ENCODE measurements at places on chromosomes 11 and 22.

DNA sequence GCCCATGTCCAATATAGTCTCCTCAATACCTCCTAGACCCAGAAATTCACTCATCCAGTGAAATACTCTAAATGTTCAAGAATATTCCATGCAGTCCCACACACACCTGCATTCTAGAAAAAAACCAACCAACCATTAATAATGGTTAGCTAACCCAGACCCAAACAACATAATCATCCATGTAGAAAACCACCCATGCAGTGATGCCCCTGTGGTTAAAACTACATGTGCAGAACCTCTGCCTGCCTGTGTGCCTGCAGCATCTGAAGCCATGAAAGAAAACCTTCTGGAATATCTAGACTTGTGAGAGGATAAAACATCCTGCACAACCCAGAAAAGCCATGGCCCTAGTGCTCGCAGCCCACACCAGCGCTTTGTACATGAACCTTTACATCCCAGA lies 47.8 kb downstream of the SLC22A12 start:
- no peak for DNase-seq

- no peak for DNase-seq
Measured at GRCh38 chr22:47090591-47091245, 328.3 kb downstream of the TBC1D22A start.

DNA sequence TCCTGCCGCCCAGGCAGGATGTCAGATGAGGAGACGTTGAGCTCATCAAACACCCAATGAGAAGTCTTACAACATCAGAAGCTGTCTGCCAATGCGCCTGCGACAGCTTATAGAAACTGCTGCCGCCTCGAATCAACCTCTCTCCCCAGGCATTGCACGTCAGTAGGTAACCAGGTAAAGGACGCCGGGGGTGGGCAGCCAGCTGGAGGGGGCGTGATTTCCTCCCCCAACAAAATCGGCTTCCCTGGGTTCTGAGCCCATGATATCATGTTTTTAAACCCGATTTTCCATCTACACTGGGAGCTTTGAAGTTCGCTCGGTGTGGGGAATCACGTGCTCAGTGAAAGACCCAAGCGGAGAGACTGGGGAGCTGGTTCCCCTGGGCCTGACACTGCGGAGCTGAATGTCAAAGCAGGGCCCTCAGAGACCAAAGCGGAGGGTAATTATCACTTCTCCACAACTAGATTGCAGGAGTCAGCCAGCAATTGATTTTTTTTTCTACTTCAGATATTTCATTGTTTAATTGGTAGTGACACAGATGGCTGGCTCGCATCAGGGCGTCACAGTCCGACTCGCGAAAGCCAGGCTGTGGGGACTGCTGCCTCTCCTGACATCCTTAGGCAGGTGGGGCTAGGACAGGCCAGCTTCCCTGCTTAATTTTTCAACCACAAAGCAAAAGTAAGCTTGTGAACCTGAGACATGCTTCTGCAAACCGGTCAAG lies 15.4 kb downstream of the FAM83F start:
- no peak for DNase-seq

DNA sequence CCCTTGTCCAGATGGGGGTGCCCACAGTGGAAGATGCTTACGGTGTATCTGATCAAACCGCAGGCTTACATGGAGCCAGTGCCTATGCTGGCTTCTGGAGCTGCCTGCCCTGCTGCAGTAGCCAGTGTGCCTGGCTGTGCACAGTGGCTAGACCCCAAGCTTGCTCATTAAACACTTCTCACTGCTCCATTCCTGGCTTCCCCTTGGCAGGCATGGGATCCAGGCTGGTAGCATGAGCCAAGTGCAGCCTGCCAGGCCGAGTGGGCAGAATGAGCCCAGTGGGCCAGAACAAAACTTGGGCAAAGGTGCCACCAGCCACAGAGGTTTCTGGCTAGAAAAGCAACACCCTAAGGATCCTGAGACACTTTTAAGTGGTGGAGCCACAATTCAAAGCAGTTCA lies 55.4 kb upstream of the B3GNT6 start:
- DNase-seq = no peak

- no peak for DNase-seq
Measured at GRCh38 chr22:44003405-44004103, 20.5 kb upstream of the PARVB start.

- no peak for DNase-seq
Measured at GRCh38 chr22:43829904-43830851, 18.1 kb upstream of the EFCAB6 start.

DNA sequence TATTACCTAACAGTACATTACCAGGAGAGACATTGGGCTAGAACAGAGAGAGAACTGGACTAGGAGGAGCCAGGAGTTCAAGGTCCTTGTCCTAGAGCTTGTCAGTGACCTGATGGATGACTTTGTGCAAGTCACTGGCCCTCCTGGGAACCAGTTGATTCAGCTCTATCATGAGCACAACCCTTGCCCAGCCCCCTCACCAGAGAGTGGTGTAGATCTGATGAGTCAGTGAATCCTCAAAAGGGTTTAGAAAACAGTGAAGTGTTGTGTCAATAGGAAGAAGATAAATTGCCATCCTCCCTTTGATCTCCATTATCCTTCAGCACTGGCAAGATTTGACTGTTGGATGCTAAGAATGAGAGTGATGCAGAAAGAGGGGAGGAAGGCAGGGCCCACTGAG lies 24.3 kb downstream of the NEU3 start:
- no peak for DNase-seq
